ENCODE measurements at places on chromosomes 6 and 20. TPM values are rescaled to one million over a fixed set of nuclear protein-coding genes. Genes with fewer than 3 reads are reported as not detected.

Gene GPR63
- total RNA-seq = 0.72 TPM

Gene HLA-DPA1
- 4.5 TPM for total RNA-seq

Gene ARFGEF3
- total RNA-seq = 8.3 TPM

Gene RFX6
- total RNA-seq = not detected

Gene SLC52A3
- 1.3 TPM for total RNA-seq

Gene OXT
- total RNA-seq = not detected

Gene ARFGAP1
- 55.9 TPM for total RNA-seq

Gene GLP1R
- not detected for total RNA-seq

Gene IP6K3
- total RNA-seq = not detected

Gene TAGAP
- not detected for total RNA-seq

Gene PRSS16
- total RNA-seq = 5.5 TPM

Data from tracheal epithelial cell (primary cell).